T1000 (cell line): ENCODE measurements at places on chromosomes 4 and X.

- DNase-seq, result no peak
These were observed 69.2 kb downstream of the NLGN4X start for GRCh38 chrX:6159468-6159867.

GRCh38 chrX:100980608-100981497, 11.3 kb downstream of the ARL13A start:
- DNase-seq, result peak; percentile 18

DNA sequence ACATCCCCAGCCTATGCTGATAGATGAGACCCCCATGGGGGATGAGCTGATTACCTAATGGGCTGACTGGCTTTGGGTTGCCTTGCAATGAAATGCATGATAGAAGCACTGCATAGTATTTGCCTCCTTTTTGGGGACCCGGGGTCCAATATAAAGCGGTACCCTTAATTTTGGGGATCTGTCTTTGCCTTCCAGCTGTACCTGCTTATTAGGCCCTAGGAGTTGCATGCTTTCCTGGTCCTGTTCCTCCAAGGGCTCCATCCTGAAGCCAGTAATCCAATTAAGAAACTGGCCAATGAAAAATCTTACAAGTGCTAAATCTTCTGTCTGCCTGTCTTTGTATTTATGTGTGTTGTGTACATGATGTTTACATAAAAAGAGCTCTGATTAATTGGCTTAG, 791.6 kb downstream of the TRIML1 start:
- DNase-seq, result no peak

GRCh38 chr4:56728512-56728911, 47.4 kb upstream of the HOPX start:
- DNase-seq, result no peak

DNA sequence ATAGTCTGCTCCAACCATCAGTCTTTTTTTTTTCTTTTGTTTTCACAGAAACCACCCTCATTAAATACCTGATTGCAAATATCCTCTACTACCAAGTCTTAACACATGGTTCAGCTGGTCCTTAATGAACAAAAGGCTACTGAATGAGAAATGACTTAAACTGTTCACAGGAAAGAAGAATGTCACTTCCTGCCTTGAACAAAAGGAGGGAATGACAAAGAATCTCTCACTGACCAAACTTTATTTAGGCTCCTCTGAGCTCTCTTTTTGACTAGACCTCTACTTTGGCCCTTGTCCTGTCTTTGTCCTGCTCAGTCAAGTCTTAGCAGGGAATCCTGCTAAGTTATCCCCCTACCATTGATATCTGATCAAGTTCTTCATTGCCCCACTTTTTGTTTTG, 31.8 kb upstream of the GJB1 start:
- no peak for DNase-seq

DNA sequence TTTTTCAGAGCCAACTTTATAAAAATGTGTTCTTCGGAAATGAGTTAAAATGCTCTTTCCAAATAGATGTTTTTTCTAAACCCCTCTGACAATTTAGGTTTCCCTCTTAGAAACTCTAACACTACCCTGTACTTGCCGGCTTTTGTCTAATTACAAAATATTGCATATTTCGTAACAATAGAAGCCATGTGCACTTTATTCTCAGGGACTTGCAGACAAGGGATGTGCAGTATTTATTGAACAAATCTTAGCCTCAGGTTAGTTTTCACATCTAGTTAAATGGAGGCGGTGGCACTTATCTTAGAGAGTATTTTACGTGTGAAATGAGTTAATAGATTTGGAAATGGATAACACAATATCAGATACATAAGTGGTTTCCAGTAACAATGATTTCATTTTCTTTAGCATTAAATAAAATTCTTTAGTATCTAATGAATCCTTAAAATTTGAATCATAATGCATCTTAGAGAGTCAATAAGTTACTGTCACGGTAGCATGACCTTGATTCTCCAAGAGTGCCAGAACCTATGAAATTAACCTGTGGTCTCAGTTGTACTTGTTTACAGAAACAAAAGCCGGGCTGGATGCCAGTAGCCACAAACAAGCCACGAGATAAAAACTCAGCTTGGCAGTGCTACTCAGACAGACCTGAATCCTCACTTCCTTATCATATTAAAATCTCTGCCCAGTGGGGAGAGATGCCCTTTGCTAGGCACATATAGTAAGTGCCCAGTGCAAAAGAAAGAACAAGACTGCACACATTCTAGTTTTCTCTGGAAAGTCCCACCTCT, 772 bp upstream of the PABPC4L start:
- no peak for DNase-seq

DNA sequence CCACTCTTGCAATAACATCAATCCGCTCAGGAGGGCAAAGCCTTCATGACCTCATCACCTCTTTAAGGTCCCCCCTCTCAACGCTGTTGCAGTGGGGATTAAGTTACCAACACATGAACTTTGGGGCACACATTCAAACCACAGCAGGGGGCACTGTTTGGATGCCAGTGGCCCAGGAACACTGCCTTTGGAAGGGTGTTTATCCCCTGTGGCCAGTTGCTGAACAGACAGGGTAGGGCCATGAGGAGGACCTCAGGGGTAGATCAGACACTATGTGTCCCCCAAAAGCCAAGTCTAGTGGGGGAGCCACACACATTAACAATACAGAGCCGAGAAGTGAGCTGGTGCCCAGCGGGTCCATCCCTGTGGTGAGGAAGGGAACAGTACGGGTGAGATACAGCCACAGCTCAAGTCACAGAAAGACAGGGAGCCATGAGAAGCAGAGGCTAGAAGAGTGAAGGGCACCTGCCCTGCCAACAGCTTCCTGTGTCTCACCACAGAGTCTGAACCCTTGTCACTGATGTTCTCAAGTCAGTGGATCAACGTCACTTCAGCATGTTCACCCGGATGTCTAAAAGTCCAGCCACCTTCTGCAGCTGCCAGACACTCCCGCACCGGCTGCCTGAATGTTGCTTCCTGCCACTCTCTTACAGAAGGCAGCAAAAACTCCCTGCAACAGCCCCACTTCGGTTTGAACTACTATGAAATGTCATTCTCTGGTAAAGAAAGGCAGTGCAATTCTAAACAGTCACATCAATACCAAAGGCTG, 19.9 kb upstream of the MXD4 start:
- DNase-seq, result no peak

- no peak for DNase-seq
These were observed 20.5 kb downstream of the SEPTIN6 start for GRCh38 chrX:119672426-119672825.

- no peak for DNase-seq
These were observed 82.9 kb upstream of the TAB3 start for GRCh38 chrX:30971774-30972603.

GRCh38 chrX:44349561-44349960, 6.1 kb upstream of the EFHC2 start:
- no peak for DNase-seq

DNA sequence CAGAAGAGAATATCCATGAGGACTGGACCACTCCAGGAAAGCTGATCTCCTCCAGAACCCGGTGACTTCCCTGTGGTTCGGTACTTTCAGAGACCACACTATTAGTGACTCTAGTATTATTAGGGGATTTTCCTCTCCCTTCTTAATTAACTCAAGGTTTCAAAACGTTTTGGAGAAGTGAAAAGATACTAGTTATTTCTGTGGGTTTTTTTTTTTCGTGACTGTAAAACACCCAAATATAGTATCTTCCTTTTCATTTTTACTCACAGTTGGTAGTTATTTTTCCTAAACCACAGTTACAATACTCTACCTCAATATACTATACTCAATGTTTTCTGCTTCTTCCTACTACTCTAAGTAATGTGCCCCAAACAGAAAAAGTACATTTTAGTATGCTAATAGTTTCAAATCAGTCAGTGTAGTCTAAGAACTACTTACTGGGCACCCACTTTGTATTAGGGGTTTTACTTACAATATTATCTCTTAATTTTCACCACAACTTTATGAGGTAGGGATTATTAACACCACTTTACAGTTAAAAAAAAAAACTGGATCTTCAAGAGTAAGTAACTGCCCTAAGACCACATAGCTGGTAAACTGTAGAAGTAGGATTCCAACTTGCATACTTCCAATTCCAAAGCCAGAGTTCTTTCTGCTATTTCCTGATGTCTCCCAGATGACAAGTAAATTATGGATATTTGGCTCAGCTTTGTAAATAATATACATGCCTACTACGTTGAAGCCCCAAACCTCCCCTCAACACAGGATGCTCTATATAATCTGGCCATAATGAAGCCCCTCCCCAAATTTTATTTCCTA, 45.0 kb downstream of the SLC9A7 start:
- DNase-seq, result no peak

GRCh38 chrX:19334945-19335626, 8.6 kb upstream of the PDHA1 start:
- DNase-seq, result no peak

- no peak for DNase-seq
These were observed 1.3 kb downstream of the IL21 start for GRCh38 chr4:122619611-122620010.

DNA sequence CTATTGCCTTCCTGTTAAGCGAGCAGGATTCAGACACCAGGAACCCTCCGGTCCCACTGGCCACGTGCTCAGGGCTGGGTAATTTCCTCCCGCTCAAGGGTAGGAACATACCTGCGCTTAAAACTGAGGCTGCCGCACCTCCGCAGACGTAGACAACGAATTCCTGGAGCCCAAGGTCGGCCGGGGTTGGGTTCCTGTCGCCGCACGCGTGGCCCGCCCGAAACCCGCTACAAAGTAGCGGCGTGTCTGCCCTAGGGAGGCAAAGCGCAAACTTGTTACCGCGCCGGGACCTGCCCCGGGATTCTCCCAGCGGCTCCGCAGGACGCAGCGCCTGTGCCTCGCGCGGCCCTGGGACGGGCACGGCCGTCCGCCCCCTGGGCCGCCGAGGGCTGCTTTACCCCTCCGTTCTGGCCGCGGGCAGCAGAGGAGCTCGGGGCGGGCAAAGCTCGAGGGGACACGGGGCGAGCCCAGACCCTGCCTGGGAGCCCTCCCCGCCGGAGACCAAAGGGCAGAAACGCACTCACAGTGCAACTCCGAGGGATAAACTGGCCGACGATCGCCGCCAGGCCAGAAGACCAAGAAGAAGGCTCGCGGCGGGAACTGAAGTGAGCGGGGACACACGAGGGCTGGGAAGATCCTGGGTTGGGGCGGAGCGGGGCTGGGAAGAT, at the start of gene ERVMER34-1:
Gene ERVMER34-1, minus strand, starts transcription at position 607 of the 668 bp plus-strand sequence. CDS start 5,905 bp downstream, outside the sequence.
- DNase-seq, result no peak

- no peak for DNase-seq
These were observed 116.4 kb downstream of the ANAPC4 start for GRCh38 chr4:25493466-25493865.

GRCh38 chr4:153335665-153336064, 8.8 kb upstream of the MND1 start:
- DNase-seq, result no peak

DNA sequence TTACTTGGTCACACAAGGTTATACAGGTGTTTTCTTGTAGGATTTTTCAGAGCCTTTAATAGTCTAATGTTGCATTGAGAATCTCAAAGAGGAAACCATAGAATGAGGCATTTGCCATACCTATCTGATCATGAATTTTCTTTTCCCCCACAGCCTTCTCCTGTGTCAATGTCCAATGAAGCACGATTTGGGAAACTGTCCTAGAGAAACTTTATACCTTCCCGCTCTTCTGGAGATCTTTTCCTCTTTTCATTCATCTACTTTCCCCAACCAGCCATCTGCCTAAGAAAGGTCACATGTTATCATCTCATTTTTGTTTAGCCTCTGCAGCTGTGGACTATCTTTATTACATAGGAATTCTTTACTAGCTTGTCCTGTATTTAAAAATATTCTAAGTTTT, 19.9 kb downstream of the VSIG4 start:
- no peak for DNase-seq

- DNase-seq, result no peak
These were observed 9.9 kb downstream of the L1CAM start for GRCh38 chrX:153876112-153876491.

DNA sequence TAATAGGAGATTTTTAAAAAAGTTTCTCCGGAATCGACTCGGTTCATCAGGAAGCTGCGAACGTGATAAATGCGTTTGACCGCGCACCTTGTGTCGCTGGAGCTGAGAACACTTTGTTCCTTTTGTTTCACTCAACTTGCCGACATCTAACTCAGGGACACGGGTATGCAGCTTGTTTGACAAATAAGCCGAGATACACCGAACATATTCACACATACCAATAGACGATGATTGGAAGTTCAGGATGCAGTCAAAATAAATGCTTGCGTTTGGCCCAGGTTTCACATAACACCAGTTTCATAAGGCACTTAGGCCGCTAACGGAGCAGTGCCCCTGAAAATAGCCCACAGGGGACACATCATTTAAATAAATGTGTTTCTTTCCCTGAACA, 932 bp upstream of the SHISA3 start:
- DNase-seq, result no peak

- no peak for DNase-seq
These were observed 5.5 kb upstream of the MXD4 start for GRCh38 chr4:2267320-2267811.

DNA sequence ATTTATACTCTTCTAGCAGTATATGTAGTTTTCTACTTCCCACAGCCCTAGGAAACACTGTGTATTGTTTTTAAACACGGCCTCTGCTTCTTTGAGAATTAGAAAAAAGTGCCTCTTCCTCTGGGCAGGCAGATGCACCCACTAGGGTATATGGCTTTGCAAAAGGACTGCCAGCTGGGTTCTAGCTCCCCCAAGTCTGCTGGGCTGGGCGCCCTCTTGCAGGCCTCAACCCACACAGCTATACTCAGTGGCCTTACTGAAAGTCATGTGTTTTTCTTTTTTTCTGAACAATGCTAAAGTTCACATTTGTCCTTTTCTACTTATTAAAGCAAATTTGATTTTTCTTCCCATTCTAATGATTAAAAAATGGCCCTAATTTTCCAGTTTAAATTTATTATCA, 35.5 kb upstream of the BMPR1B start:
- DNase-seq, result no peak

DNA sequence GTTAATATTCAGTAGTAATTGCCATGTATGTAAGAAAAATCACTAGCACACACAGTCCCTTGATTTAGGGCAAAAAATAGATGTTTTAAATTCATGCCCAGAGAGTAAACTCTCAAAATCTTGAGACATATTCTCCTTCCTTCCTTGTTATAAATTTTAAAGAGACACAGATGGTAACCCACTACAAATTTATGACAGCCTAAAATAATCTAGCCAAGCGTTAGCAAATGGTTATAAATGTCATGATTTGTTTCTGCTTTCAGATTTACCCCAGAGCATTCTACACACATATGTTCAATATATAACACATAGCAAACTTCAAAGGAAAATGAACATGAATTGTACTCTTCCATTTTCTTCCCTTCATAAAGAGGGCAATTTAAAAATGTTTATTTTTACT, 540.3 kb downstream of the TLL1 start:
- no peak for DNase-seq

GRCh38 chrX:45622042-45622423, 421.4 kb upstream of the DIPK2B start:
- DNase-seq, result no peak

DNA sequence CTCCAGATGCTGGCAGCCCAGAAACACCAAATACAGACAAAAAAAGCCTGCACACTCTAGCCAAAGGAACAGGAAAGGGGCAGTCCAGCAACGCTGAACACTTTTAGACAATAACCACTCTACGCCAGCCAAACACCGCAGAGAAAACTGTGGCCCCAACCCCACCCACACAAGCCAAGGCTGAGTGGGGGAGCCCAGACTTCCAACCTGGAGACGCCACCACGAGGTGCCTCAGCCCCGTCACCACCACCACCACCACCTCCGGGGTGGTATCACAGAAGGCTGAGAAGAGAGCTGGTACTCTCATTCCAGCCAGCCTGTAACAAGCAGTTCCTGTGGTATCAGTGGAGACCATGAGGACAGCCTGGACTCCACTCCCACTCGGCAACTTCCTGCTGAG, 22.8 kb downstream of the MEPE start:
- no peak for DNase-seq

- DNase-seq, result no peak
These were observed 47.5 kb downstream of the PTPN13 start for GRCh38 chr4:86641516-86642090.
